ENCODE measurements at places on chromosomes 2 and 18.

DNA sequence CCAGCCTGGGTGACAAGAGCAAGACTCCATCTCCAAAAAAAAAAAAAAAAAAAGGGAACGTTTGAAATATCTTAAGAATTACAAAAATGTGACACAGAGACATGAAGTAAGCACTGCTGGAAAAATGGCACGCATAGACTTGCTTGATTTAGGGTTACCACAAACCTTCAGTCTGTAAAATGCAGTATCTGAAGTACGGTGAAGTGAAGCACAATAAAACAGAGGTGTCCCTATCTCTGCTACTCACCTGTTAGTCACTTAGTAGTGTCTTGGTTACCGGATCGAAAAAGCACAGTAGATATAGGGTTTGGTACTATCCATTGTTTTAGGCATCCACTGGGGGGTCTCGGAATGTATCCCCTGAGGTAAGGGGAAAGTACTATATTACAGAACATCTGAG, 11.6 kb upstream of the GREB1L start:
- DNase-seq, result no peak

DNA sequence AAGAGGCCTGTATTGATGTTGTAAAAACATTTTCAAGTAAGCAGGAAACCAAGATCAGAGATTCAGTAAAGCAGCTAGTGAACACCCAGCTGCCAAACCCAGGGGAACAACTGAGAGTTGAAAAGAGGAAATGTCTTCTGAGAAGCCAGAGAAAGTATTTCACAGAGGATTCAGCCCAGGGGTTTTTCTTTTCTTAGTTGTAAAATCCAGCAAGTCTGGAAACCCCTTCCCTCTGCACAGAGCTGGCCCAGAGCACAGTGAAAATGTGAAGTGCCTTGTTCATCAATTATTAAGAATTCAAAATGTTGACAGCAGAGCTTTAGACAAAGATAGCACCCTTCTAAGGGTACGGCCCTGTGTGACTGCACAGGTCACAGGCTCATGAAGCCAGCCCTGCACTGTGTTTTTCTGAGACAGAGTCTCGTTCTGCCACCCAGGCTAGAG, 28.4 kb downstream of the AFF3 start:
- no peak for DNase-seq

DNA sequence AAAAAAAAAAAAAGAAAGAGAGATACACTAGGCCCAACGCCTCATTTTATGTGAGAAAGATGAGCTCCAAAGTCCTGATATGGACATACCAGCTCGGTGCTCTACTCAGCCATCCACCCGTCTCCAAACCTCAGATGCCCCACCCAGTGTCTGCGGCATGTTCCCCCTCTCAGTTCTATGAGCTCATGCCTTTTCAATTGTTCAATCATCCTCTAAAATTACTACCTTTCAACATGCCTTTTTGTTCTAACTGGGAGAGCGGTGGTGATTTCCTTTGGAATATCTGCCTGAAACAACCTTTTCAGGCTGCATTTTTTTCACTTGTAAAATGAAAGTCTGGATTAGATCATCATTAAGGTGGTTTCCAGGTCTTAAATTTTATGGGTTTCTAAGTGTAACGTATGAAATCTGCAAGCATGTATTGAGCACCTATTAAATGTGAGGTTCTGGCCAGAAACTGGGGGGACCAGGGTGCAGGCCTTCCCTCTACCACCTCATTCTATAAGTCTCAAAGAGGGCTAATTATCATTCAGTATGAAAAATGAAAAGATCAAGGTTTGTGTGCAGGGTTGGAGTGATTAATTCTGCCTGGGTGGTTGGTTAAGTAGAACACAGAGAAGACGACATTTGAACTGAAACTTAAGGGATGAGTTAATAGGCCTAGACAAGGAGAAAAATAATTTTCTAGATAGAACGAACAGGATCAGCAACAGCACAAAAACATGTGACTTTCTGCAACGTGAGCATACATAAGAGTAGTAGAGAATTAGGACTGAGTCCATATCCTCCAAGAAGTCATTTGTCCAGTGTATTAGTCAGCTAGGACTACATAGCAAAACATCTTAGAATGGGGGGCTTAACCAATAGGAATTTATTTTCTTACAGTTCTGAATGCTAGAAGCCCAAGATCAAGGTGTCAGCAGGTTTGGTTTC, 87.4 kb upstream of the GLS start:
- no peak for DNase-seq

DNA sequence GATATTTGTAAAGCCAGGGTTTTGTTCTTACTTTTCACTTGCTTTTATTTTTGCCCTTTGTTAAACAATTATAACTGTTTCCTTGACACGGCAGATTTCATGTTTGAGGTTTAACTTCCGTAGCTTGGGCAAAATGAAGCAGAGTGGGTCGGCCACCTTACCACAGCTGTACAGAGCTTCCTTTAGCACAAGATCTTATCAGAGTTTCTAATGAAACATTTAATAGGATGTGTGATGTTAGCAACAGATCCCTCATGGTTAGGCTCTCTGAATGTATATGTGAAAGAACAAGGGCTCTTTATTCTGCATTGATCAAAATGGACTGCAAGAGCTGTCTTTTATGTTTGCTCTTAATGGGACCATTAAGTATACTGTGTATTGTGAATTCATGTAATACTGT, 22.3 kb downstream of the RNF125 start:
- DNase-seq, result peak; percentile 88

DNA sequence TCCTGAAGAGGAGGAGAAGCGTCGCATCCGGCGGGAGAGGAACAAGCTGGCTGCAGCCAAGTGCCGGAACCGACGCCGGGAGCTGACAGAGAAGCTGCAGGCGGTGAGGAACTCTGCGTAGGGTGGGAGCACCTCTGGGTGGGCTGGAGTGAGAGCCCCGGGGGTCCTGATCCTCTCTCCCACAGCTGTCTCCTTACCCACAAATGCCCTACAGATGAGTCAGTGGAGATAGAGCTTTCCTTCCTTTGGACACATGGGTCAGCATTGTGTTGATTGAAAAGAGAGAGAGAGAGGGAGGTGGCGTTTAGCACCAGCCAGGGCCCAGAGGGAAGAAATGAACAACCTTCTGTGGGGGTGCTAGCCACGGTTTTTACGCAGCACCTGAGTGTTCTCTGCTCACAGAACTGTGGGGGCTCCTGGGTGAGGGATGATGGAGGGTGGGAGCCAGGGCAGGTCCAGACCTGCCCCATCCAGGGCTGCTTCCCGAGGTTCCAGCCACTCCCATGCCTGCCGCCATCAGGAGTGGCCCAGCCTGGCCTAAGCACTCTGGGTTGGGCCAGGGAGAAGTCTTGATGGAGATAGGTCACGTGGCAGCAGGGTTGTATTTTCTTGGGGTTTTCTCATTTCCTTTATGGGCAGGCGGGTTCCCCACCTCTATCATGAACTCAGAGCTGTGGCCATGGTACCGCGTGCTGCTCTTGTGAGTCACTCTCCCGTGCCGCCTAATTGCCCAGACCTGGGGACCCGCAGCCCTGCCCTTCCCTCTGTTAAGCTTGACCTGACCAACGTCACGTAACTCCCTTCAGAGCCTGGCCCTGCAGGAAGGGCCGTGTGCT, 16.3 kb downstream of the FOSL2 start:
- peak; percentile 94 for DNase-seq

DNA sequence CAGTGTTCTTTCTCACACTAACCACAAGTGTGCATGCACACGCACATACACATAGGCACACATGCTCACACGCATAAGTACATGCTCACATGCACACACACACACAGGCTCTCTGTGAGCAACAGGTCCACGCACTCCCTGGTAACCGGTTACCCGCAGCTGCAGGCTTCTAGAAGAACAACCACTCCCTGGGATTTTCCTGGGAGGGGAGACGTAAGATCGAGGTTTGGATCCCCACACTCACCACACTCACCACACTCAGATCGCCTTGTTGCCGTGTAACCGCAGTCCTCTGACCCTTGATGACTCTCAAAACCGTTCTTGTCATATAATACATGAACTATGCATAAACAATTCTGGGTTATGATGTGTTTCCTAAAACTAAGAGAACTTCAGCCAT, 42.2 kb downstream of the TTC32 start:
- DNase-seq, result no peak

GRCh38 chr2:223901854-223902253, 43.3 kb downstream of the WDFY1 start:
- no peak for DNase-seq

- DNase-seq, result no peak
Measured at GRCh38 chr2:78979380-78980151, 45.9 kb upstream of the REG3G start.

GRCh38 chr2:119739580-119740255, 20.0 kb upstream of the PTPN4 start:
- DNase-seq, result no peak

DNA sequence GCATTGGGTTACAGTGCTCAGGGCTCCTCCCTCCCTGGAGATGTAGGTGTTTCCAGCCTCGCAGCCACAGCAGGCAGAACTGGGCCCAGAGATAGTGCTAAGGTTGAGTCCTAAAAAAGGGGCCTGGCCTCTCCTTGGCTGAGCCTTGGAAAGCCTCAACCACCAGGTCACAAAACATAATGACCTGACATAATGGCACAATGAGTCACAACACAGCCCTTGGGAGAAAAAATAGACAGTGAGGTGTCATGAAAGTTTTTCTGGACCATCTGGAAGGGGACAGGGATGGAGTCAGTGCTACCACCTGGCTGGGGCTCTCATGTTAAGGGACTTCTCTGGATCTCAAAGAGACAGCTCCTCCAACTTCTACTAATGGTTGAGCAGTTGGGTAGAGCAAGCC, 92.4 kb upstream of the LCLAT1 start:
- no peak for DNase-seq

GRCh38 chr2:134198006-134198634, 55.8 kb upstream of the MGAT5 start:
- DNase-seq, result peak; percentile 39

DNA sequence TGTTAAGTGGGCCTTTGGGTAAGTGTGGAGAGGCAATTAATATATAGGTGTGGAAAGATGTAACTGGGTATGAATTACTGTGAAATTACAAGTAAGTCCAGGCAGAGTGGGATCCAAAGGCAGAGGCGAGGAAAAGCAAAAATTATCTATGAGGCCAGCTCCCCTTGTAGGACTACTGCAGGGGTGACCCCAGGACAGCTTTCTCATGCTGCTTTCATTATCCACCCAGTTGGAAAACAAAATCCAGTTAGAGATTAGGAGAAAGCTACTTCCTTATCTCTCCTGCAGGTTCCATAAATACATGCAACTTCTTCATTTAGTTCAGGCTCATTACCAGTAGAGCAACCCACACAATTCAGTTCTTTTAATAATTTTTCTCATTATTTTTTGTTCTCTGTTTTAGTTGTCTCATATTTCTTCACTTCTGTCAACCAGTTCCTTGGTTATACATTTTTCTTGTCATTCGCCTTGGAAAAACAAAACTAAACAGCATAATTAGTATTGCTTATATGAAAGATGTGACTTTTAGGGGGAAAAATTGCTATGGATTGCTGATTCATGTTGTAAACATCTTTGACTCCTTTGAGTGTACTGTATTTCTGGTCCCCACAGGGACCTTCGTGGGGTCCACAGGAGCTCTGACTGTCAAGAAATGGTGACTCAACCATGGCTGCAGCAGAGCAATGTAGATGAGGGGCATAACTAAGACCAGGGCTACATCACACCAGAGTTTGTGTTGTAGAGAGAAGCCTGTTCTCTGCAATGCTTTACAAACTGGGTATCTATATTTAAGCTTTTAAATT, 110.4 kb upstream of the PARD3B start:
- DNase-seq, result no peak

DNA sequence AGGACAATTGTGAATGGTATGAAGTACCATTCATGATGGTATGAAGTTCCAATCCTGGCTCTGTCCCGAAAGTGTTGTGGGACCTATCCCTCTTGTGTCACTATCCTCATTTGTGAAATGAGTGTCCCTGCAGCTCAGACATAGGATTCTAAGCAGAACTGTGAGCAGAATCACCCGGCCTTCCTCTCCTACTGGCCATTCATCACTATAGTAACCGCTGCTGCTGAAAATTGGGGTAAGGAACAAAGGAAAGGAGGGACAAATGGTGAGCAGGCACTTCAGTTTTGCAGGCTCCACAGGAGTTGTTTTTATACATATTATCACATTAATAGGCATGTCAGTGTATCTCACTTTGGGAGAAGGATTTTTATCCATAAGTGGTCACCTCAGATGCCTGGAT, 27.4 kb downstream of the SMYD1 start:
- no peak for DNase-seq

GRCh38 chr2:205712508-205712907, 30.2 kb downstream of the NRP2 start:
- no peak for DNase-seq

DNA sequence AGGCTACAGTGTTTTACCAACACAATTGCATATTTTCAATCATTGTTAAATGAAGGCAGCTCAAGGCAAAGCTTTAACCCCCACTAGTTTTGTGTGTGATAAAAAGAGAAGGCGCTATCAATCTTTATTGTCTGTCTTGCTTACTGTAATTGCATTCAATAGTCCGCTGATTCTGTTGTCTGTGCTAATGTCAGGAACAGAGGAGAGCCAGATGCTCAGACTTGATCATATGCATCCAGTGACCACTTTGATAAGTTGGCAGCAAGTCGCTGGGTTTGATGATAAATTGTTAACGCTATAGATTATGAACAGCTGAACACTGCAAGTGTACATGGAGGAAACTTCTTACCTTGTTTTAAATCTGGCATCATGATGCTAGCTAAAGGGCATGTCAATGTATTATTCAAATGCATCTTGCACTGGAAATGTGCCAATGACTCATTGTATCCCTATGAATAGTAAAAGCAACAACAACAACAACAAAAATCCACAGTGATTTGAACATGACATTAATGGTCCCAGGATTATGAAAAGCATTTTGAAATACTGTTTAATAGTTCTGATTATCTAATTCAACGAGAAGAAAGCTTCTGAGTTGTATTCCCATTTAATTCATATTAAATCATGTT, 423.5 kb upstream of the FANCL start:
- DNase-seq, result no peak

DNA sequence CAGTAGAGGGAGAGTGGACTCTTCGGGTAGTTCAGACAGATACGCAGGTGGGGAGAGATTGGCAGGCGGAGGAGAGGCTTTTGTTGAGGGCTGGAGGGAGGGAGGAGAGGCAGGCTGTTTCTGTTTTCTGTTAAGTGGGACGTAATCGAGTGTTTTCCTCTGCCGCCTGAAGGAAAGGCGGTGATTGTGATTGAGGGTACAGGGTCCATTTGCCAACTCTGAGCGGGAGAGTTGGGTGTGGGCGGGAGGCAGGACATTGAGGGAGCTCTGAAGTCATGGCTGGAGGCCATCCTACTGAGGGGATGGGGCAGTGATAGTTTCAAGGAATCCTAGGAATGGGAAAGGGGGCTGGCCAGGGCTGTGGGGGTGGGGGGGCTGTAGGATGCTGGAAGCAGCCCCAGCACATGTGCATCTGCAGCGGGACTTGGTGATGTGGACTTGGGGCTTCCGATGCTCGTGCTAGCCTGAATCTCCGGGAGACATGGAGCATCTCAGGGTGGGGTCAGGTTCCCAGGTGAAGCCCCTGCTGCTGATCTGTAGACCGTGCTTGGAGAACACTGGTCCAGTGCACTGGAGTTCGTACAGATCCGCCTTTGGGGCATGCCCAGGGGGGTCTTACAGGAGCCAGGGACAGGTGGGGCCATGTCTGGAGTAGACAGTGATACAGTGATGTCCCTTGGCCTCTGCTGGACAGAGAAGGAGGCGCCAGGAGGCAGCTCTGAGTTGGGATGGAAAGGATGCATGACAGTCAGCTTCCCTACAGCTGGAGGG, 167.5 kb downstream of the AGAP1 start:
- DNase-seq, result no peak

Measured in activated CD8-positive, alpha-beta memory T cell treated with anti-CD3 and anti-CD28 coated beads, Interleukin-2, amount 10 ng/mL, durations not matched to agents 7 days and 5 days (primary cell).